ENCODE measurements at places on chromosomes 12 and 14.

- peak; percentile 48 for DNase-seq
These were observed 7.3 kb upstream of the FIGNL2 start for GRCh38 chr12:51855586-51856428.

DNA sequence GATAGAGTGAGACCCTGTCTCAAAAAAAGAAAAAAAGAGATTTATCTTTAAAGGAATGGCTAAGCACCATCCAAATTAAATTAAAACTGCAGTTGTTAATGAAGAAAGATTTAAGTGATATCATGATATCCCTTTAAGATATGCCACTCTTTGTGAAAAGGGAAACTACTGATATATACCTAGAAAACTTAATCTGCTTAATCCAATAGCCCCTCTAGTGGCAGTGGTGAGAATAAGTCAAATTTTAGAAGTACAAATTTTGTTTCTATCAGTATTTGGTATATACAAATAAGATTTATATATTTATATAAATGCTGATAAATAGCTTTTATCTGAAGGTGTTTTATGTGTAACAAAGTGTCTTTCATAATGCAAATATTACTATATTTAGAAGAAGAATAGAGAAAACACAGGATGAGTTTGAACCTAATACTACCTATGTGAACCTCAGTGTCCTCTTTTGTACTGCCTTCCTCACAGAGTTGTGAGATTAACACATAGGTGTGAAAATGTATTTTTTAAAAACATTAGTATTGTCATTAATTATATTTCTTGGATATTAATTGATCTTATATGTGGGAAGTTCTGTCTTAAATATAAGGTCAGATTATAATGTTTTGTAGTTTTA is 51.4 kb upstream of the GARIN2 start:
- peak; percentile 15 for DNase-seq

- DNase-seq: no peak
These were observed 79.6 kb downstream of the VRK1 start for GRCh38 chr14:96876747-96877146.

GRCh38 chr14:55133416-55133815 is 4.4 kb downstream of the LGALS3 start:
- peak; percentile 63 for DNase-seq

GRCh38 chr12:108597559-108598471 is at the start of gene TMEM119:
TMEM119 (minus strand) TSS chr12:108598084; CDS start chr12:108592383, 5,701 bp downstream.
- DNase-seq: peak; percentile 14
